Activated naive CD4-positive, alpha-beta T cell (primary cell): ENCODE measurements at places on chromosomes 2 and 18.

DNA sequence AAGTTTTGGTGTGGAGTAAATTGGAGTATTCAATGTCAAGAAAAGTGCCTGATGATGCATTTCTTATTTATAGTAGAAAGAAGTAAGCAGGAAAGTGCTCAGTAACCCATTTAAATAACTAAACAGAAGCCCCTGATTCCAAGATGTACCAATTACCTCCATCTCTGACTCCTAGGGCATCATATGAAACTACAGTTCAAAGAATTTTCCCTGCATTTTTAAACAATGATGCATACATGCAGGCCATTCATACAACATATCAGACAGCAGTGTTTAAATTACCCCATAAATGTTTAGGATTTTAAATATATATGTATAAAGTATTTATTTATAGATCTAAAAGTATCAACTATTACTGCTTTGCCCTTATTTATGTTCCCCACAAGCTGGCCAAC, 36.2 kb downstream of the FTCDNL1 start:
- no peak for DNase-seq

DNA sequence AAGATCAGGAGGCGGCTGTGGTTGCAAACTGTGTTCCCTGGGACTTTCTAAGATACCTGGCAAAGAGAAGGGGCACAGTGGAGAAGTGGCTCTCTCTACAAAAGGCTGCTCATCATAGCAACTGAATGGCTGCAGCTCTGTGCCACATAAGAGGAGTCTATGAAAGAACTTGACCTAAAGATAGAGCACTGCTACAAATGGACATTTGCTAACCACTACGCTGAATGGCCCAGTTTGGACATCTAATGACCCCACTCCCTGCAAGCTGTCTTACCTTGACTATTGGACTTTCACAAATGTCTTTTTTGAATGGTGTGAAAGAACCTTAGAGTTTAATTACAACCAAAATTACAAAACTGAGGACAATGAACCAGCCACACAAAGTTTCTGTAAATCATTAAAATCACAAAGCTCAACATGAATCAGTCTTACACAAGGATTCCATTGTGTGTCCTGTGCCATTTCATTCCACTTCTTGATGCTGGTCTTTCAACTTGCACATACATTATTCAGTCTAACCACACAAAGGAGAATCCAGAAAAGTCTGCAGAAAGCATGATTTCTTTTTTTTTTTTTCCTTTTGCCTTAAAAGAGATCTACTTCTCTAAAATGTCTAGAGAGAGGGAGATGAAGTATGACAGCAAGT, 154.0 kb downstream of the LAMA1 start:
- no peak for DNase-seq

GRCh38 chr2:41061356-41061755, 609.5 kb upstream of the SLC8A1 start:
- DNase-seq = no peak

DNA sequence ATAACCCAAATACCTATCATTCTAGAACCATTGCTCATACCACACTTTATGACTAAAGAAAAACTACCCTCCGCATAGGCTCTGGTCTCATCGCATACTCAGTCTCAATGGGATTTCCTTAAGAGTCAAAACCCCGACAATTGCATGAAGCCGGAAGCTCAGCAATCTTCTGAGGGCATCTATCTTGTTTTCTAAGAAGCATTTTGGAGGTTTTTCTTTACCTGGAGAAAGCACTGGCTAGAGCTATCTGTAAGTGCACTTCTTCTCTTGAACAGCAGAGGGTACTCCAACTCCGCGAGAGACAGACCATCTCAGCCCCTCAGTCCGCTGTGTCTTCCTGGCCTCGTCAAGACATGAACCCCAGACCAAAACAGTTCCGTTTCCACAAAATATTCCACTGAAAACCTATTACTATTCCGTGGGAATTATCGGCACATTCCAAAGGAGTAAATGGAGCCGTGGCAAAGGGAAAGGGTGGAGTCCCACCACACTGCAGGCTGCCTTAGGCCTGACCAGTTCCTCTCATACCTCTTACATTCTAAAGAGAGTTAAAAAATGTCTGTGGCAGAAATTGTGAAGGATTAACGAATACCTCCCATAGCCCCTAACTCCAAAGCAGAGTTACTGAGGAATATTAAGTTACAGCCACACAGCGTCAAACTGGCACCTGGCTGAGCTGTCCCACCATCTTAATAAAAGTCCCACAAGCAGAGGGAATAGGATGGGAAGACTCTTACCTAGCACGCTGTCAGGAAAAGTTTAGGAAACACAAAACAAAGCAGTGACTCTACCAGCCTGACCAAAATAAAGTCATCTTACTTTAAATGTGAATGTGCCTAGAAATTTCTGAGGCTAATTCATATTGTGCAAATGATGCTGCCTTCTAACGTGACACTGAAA, 325.6 kb upstream of the VRK2 start:
- peak; percentile 1 for DNase-seq

DNA sequence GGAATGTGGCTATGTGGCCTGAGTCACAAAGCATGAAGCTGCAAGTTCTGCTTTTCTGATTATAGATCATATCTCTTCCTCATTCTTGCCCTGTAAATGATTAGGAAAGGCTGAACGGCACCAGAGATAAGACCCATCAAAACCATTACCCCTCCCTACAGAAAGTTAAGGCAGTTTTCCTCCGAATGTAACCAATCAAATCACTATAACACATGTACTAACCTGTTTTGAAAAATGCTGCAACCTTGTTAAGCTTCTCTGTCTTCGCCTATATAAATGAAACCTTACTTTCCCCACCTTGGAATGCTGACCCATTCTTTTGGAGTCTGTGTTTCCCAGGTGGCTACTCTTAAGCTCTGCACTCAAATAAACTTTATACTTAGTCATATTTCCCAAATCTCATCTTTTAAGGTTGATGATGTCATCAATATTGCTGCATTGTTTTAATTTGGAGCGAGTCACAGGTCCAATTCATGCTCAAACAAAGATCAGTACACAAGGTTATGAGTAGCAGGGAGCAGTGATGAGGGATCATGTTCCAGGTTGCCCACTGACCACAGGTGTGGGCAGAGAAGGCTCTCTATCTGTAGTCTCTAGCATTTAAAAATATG, 662.3 kb downstream of the IRS1 start:
- DNase-seq = no peak

GRCh38 chr2:68796295-68796905, 61.8 kb downstream of the ARHGAP25 start:
- no peak for DNase-seq

GRCh38 chr2:241445426-241445825, 63.0 kb downstream of the STK25 start:
- no peak for DNase-seq

DNA sequence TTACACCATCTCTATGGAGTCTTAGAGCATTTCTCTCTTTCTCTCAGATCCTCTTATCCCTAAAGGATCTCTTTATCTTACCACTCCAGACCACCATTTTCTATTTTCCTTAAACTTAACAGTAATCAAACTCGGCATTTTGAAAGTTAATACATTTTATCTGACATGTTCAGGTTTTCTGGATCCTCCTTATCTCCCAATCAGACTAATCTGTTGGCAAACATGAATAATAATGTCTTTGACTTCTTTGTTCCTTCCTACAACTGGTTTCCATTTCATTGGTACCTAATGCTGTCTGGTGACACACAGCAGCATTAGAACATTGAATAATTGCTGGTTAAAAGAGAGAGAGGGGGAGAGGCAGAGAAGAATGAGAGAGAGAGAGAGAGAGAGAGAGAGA, 932.1 kb upstream of the FSHR start:
- DNase-seq = no peak

DNA sequence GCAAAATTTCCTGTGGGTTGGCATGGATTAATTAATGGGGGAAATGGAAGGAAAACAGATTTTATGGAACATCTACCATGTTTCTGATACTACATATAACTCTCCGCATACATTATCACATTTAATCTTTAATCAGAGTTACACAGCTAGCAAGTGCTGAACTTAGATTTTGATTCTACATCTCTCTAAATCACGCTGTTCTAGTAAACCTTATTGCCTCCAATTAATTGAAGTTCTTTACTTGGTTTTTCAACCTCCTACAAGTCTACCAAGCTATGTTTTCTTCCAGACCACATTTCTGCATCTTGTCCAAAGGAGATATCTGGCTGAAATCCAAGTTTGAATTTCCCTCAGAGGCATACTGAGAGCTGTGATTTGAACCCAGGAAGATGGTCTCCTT, 125.8 kb upstream of the GAREM1 start:
- DNase-seq = no peak

GRCh38 chr2:10960606-10961489, 49.1 kb downstream of the KCNF1 start:
- no peak for DNase-seq

GRCh38 chr2:165120740-165121467, 82.9 kb downstream of the SCN3A start:
- no peak for DNase-seq

- no peak for DNase-seq
Observed at GRCh38 chr18:35524226-35524625, 26.5 kb upstream of the INO80C start.

DNA sequence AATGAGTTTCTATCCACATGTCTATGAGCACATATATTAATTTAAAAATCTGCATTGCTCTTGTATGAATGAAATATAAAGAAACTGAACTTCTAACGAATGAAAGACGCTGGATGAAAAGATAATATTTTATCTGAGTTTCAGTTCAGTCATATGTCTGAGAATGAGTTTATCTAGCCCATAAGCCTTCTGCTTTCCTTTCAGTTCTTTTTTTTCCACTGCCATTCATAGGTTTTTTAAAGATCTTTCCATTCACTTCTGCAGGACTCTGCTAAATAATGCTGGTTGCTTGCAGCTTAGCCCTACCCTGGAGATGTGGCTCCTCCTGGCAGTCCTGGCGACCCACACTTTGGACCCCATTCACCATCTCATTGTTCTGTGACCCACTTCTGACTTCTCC, 109.0 kb downstream of the BCL2 start:
- DNase-seq = no peak

GRCh38 chr2:216716109-216716508, 20.8 kb upstream of the IGFBP5 start:
- DNase-seq = no peak

GRCh38 chr18:9068346-9068745, 34.2 kb upstream of the NDUFV2 start:
- no peak for DNase-seq

- DNase-seq = no peak
Observed at GRCh38 chr2:231720987-231721966, 13.0 kb downstream of the PTMA start.

GRCh38 chr18:32552421-32553030, 81.8 kb upstream of the GAREM1 start:
- DNase-seq = peak; percentile 7

- no peak for DNase-seq
Observed at GRCh38 chr18:79962835-79963657, 1.4 kb upstream of the HSBP1L1 start.

DNA sequence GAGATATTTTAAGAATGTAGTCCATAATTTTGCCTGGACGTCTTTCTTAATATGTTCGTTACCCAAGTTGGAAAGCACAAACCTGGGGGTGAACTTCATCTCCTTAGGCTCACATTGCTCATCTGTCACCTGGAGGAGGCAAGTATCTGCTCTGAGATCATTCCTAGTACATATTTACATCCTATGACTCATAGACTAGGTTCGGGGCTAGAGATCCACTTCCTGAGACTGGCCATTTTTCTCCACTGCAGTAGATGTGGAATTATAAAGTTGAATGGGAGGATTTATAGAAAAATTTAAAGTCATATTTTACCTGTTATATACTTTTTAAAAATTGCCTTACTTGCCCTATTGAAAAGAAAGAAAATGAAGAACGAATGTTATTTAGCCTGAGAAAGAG, 77.5 kb upstream of the PROKR1 start:
- DNase-seq = no peak

- no peak for DNase-seq
Observed at GRCh38 chr2:16124881-16125613, 184.7 kb downstream of the MYCN start.

DNA sequence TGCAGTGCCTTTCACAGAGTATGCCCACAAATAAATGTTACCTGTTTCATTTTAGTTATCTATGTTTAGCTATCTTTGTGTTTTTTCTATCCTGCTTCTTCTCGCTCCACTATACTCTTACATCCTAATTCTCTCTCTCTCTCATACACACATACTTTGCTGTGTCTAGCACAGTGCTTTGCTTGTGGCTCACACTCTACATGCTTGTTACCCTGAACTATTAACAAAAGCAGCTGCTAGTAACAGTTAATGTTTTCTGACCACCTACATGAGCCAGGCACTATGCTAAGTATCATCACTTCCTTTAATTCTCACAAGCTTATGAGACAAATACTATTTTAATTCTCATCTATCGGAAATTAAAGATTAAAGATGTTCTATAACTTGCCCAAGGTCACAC, 390.5 kb upstream of the HNRNPA3 start:
- DNase-seq = no peak

GRCh38 chr2:144357623-144358373, 162.1 kb downstream of the ZEB2 start:
- no peak for DNase-seq

- DNase-seq = no peak
Observed at GRCh38 chr18:57921708-57922107, 118.6 kb upstream of the ATP8B1 start.

GRCh38 chr18:13178976-13179375, 39.6 kb upstream of the LDLRAD4 start:
- DNase-seq = no peak

- DNase-seq = no peak
Observed at GRCh38 chr2:218985325-218986091, 524 bp upstream of the FEV start.

DNA sequence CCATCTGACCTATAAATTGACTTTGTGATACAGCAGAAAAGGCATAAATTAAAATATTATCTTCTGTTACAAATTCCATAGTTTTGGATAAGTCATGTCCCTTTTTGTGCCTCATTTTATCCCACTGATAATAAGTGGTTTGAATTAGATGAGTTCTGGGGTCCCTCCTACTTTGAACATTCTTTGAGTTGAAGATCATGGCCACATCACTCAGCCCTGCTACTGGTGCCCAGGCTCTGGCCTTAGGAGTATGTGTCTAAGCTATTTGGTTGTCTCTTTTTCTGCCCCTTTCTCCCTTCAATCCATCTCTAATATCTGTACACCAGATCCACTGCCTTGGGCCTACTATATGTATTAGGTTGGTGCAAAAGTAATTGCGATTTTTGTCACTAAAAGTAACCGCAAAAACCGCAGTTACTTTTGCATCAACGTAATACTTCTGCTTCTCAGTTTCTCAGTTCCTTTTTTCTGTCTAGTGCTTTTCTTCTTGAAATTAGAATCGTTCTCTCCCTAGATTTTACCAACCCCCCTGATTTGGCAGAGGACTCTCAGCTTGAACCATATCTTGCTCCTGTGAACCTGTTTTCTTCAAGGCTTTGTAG, 362.5 kb upstream of the TNP1 start:
- DNase-seq = no peak

DNA sequence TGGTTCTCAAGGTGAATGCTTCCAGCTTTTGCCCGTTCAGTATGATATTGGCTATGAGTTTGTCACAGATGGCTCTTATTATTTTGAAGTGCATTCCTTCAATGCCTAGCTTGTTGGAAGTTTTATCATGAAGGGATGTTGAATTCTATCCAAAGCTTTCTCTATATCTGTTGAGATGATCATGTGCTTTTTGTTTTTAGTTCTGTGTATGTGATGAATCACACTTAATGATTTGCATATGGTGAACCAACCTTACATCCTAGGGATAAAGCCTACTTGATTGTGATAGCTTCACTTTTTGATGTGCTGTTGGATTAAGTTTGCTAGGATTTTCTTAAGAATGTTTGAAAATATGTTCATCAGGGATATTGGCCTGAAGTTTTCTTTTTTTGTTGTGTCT, 112.1 kb downstream of the MBD2 start:
- no peak for DNase-seq

- DNase-seq = no peak
Observed at GRCh38 chr18:75898651-75899050, 471.1 kb upstream of the SMIM21 start.
